NCI-H748 treated with DMSO at 0.1 percent for 48 hours (cell line): ENCODE measurements at places on chromosomes 3 and 15.
A peak's percentile ranks its signal among the peaks of the same experiment; 100 is the strongest.

GRCh38 chr3:57951066-57951882 is 56.9 kb upstream of the FLNB start:
- no peak for DNase-seq

DNA sequence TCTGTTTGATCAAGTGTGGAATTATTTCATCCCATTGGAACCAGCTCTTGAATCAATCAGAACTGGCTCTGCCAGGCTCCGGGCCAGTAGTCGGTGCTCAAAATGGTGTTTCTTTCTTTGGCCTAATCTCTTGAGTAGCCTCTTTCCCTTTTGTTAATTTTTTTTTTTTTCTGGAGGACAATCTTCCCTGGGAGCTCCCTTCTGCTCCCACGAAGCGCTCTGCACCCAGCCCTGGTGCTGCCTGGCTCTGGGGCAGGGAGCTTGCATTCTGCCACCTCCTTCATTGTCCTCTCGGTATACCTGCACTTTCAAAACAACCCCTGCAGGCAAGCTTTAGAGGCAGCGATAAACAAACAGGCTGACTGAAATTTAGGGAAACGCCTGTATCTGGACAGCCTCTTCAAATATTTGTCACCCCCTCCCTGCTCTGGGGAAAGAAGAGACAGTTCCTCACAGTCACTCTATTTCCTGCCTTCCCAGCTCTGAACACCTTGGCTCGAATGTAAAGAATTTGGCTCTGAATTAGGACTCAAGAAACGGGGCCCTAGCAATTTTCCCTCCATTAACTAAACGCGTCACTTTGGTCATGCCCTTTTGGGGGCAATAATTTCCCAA is 1.1 kb upstream of the THSD4 start:
- DNase-seq = peak; percentile 43

DNA sequence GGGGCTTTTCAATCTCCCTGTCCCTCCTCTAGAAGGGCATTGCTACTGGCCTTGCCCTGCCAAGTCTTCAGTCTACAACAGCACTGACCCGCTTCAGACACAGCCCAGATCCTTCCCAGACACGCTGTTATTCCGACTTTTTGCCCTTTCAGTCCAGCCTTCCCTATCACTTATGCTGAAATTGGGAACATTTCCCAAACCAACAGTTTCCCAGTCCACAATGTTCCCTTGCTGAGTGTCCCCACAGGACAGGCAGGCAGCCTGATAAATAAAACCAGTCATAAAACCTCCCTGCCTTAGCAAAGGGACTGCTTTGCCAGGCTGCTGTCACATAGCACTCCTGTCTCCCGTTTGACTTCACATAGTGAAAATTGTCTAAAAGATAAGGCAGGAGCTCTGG is 43.5 kb downstream of the GOLGA6L2 start:
- no peak for DNase-seq

- no peak for DNase-seq
Observed at GRCh38 chr3:95210878-95211277, 1148.0 kb downstream of the NSUN3 start.

DNA sequence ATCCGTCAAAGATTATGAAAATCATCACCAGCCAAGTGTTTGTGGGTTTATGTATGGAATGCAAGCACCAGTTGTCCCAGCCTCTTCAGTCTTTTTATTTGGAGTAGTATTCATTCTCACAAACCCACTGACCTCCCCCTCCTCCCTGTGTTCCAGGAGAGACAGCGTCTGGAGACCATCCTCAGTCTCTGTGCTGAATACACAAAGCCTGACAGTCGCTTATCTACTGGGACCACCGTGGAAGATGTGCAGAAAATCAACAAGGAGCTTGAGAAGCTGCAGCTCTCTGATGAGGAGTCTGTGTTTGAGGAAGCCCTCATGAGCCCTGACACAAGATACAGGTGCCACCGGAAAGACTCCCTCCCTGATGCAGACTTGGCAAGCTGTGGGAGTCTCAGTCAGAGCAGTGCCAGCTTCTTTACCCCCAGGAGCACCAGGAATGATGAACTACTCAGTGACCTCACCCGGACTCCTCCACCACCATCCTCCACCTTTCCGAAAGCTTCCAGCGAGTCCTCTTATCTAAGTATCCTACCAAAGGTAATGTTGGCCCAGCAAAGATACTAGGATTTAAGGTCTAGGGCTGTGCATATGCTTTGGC is 54.2 kb downstream of the PHLDB2 start:
- DNase-seq = no peak

DNA sequence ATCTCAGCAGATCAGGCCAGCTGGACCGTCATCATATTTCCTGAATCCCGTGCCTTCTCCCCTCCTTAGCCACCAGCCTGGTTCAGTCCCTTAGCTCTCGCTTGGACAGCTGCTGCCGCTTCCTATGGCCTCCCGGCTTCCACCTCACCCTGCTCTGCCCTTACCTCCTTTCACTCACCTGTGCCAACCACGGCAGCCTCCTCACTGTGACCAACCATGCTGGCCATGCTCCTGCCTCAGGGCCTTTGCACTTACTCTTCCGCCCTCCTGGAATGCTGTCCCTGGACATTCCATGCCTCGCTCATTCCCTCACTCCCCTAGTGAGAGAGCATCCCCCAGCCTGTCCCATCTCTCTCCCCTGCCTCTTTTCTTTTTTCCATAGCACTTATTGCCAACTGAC is 19.2 kb downstream of the GRIP2 start:
- DNase-seq = no peak

GRCh38 chr3:182802413-182803390 is 9.4 kb downstream of the ATP11B start:
- no peak for DNase-seq

GRCh38 chr3:145055375-145056076 is 1083.9 kb downstream of the DIPK2A start:
- no peak for DNase-seq

DNA sequence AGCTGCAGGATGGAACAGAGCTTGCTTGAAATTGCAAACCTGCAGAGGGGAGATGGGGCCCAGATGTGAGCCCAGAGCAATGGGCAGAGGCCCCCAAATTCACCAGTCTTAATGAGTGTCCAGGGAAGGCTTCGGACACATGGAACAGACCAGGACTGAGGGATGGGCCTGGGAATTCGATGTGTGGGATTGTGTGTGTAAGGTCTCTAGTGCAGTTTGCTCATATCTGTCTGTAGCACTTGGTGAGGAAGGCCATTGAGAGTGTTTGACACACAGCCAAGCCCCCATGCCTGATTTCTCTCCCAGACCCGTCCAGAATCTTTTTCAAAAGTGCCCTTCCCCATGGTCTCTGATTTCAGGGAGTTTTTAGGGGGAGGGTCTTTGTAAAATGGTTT is 17.2 kb downstream of the TEX264 start:
- no peak for DNase-seq

DNA sequence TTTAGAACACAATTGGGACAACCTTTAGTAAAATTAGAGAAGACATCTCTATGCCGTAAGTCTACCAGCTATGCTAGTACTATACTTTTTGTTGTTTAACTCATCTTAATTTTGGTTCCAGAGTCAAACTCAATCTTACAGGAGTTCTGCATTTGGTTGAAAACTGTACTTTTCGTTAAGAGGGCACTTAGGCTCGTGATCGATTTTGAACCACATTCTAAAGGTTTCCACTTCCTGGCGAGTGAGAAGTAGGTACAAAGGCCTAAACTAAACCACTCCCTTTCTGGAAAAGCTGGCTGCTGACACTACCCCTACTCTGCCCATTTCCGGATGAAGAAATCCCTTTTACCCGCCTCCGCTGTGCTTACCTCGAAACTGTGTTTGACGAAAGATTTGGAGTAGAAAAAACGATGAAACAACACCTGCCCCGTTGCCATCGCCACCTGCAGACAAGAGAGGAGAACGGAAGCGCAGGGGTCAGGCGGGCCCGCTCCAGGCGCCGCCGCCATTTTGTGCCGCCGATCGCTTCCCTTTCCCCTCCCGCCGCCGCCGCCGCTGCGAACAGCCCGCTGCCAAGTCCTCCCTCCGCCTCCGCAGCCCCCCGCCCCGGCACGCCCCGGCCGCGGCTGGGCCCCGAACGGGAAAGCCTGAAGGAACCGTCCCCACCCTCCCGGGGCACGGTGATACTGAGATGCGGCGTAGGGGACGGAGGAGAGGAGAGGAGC is 748 bp downstream of the CCNL1 start:
- DNase-seq = no peak

DNA sequence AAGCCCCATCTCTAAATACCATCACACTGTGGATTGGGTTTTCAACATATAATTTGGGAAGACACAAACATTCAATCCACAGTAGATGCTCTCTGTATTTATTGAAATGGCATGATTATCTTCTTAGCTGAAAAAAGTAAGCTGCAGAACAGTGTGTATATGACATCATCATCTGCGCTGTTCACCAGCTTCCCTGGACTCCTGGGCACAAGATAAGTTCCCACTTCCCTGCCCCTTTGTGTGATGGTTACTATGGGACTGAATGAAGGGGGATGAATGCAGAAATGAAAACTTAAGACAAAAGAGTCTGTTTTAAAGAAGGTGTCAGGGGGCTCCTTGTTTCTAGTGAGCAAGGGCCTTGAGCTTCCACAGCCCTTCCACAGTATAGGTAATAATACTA is 20.0 kb upstream of the GPD1L start:
- no peak for DNase-seq

- DNase-seq = no peak
Observed at GRCh38 chr3:192382861-192383260, 344.5 kb downstream of the FGF12 start.

- DNase-seq = no peak
Observed at GRCh38 chr3:182116386-182116785, 404.7 kb downstream of the SOX2 start.

DNA sequence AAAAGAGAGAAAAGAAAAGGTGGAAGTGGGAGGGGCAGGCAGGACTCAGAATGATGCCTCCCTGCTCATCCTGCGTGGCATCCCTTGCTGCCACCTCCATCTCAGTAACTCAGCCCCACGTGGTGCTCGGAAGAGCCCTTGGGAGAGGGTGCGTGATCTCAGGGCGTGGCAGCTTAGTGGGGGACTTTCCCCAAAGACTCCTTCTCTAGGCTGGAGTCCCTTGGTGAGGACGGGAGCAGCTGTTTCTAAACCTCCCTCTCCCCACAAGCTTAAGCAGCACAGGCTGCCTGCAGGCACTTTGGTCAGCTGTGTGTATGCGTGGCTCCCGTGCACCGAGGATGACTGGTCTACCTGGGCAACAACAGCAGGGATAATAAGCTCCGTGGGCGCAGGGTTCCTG is 7.4 kb upstream of the ANPEP start:
- DNase-seq = no peak

- DNase-seq = no peak
Observed at GRCh38 chr3:156628836-156629618, 45.4 kb upstream of the TIPARP start.

DNA sequence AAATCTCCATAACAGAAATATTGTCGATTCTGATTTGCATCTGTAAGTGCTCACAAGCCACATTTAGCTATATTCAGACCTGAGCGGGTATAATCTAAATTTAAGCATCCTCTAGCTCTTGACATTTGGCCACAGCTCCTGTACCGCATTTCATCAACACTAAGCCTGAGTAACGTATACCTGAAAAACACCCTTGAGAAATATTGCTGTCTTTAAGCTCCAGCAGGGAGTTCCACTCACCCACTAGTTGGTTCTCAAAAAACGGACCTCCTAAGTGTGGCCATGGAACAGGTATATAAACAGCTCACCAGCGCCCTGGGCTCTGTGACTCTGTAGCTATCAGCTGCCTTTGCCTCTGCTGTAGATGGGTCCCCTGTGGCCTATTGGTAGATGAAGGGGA is 80.7 kb downstream of the ABI3BP start:
- DNase-seq = no peak

DNA sequence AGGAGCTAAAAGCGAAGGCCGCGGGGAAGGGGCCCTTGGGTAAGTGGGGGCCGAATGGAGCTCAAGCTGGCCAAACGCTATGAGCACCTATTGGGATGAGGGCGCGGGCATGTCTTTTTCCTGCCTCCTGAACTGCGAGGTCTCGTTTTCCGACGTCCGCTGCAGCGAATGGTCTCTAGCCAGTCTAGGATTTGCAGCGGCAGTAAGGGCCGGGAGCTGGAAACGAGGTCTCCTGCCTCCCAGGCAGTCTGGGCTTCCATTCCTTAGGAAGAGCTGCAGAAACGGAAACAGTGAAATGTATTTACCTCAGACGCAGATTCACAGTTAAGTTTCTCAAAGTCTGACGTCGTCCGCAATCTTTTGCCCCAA is 517 bp downstream of the TMA7 start:
- DNase-seq = no peak

DNA sequence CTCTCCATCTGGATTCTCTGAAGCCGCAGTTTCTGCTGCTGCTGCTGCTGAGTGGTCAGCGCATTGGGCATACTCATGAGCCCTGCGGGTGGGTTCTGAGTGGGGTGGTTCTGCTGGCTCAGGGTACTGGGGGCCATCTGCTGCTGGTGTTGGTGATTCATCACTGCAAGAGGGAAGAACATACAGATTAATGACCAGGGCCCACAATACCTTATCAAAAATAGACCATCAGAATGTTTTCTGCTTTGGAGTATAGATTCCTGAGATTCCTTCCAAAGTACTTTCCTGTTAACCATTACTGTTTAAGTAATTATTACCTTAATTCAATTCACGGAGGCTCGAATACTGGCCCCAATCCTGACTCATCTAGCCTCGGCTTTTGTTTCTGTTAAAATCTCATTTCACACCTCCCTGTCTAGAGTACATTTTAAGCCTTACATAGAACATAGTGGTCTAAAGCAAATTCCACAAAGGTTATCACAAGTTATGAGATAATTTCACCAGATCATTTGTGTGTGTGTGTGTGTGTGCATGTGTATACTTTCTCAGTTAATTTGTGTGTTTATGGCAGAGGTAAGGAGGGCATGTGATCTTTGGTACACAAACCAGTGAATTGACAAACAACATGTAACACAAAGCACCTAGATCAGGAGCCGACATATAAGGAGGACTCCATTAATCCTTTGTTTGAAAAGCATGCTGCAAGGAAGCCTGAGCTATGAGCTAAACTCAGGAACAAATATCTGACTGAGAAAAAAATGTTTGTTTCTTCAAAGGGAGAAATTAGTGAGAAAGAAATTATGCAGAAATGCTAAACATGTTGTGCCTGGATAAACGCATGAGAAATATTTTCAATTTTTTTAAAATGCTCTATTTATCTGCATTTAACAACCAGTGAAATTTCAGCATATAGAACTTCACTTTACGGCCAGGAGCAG is 68.1 kb downstream of the TM4SF4 start:
- DNase-seq = no peak

GRCh38 chr3:61625429-61625828 is 64.1 kb downstream of the PTPRG start:
- DNase-seq = no peak

- peak; percentile 60 for DNase-seq
Observed at GRCh38 chr15:46091860-46092450, 457.1 kb downstream of the SQOR start.

- no peak for DNase-seq
Observed at GRCh38 chr15:76199106-76200082, 111.9 kb downstream of the ETFA start.

DNA sequence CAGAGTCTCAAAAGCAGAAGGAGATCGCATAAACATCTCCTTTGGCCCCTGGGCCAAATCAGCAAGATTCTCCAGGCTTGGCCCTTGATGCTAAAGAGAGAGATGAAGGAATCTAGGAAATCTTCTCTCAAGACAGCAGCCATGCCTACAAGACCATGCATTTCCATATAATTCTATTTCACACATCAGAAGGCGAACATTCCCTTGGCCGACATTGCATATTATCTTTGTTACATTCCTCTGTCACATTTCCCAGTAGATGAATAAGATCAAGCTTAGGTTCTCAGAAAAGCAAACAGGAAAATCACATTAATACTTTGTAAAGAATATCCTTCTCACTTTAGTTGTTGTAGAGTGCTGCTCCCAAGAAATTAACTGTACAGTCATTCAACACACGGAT is 21.3 kb downstream of the GASK1A start:
- DNase-seq = no peak

GRCh38 chr3:182000447-182000846 is 288.7 kb downstream of the SOX2 start:
- no peak for DNase-seq
